ENCODE measurements at places on chromosomes 4 and X.
A peak's percentile ranks its signal among the peaks of the same experiment; 100 is the strongest.

DNA sequence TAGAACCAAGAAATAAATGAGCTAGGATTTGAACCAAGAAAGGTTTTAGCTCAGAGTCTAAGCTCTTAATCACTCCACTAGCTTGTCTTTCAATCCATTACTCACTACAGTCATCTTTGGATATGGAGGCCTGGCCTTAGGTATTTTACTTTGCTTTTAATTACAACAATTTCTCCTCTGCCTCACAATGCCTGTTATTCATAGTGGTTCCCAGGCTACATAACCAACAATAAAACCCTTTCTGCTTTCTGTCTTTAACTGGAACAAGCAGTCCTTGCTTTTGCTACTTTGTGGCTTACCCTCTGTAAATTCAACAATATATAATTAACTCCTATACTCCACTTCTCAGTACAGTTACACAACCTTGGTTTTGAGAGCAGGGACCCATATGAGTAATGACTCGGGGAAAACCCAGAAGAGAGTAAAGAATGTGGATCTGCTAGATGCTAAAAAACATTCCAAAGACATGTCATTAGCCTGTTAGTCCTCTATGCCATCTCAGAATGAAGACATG, 94.7 kb upstream of the NAP1L5 start:
- DNase-seq: no peak

DNA sequence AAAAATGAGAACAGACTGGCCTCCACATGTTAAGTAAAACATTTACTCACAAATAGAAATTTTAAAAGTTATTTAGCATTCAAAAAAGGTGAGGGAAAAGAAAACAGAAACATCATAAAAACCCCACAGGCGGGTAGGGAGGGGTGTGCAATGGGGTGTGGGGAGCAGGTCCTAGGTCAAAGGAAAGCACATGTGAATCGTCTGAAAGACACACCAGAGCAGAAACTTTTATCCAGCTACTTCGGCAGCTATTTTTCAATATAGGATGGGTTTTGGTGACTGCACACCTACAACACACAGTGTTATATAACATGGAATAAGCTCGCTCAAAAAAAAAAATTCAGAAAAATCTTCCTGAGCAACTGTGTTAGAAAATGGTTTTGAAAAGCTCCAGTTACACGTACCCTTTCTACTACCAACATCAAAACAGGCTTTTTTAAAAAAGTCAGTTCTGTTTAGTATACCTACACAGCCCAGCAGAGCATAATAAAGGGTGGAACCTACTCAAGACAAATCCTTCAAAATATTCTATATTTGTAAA, 1.6 kb downstream of the OTUD4 start:
- DNase-seq: no peak

- no peak for DNase-seq
Observed at GRCh38 chr4:139676365-139676764, 10.7 kb downstream of the MGST2 start.

DNA sequence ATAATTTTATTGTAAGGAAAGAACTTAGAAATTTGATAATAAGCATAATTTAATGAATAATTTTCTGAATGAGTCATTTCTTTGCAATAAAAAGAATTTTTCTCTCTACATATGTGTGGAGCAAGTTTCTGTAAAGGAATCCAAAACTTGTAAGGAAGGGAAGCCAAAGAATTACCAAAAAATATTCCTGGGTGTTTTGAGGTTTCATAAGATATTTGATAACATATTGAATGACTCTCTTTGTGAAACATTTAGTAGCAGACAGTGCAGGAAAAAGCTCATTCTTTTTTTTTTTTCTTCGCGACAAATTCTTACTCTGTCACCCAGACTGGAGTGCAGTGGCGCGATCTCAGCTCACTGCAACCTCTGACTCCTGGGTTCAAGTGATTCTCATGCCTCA, 469.0 kb upstream of the MAGEB2 start:
- no peak for DNase-seq

DNA sequence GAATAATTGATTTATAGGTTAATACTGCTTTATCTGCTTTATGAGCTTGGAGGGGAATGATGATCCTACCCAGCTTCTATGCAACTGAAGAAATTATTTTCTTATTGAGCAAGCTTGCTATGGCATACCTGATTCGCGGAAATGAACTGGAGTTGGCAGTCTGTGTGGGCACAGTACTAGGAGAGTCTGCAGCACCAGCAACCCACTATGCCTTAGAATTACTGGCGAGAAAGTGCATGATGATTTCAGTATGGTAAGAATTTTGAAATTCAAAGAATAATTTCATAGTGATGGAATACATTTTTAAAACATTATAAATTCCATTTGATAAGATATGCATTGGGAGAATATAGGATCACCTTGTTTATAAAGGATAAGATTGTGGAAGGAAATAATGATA, 32.3 kb downstream of the SPATA4 start:
- DNase-seq: no peak

- peak; percentile 25 for DNase-seq
Observed at GRCh38 chr4:83356899-83357661, 22.4 kb upstream of the HPSE start.
